Midbrain (tissue), 1 donor: ENCODE measurements at places on chromosomes 3 and 15.

- no peak for DNase-seq
Measured at GRCh38 chr3:125022206-125022605, 33.6 kb downstream of the HEG1 start.

DNA sequence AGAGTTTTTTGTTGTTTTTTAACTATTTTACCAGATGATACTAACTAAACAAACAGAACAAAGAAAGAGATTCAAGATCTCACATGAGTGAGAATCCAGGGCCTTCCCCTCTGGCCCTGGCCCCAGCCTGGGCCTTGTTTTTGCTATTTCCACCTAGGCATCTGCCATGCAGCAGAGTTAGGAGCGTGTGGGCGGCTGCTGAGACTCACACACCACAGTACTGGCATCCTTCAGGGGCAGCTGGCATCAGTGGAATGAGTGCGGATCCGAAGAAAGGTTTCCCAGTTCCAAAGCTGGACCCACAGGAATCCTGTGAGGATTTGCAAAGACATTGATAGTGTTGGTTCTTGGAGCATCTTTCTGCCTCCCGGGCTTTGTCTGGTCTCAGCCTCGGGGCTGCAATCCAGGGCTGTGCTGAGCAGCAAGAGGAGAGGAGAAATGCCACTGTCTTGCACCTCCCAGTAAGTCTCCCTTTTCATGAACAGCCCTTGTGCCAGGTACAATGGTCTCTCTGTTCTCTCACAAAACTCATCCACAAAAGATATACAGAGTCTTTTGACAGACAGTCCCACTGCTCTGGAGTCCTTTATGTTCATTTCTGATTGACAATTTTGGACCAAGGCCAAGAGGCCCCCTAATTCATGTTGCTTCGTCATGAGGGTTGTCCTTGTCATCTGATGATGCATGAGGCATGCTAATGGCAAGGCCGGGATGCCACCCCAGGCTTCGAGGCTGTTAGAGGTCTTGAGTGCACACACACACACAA lies 46.6 kb downstream of the APH1B start:
- peak; percentile 4 for DNase-seq

DNA sequence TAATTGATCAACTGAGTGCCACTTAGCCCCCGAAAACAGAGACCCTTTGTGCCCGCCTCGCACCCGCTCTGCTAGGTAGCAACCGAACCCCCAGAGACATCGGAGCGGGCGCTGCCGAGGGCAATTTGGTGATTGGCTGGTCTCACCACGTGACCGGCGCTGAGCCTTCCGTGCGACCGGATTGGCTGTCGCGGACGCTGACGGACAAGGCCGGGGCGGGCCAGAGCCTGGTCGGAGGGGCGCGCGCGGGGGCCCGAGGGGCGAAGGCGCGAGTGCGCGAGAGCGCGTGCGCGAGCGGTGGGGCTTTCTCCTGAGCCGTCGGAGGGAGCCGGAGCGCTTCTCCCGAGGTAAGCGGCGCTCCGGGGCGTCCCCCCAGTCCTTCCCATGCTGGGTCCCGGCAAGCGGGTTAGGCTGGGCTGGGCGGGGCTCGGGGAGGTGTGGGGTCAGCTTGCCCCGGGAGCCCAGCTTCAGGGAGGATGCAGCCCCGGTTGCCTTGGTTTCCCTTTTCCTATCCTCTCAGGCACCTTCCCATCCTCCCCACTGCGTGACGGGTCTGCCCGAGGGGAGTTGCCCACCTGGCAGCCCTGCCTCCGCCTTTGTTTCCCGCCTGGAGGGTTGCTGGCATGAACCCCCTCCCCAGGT lies at the start of gene TMEM108:
Gene TMEM108 (plus strand): TSS at position 303 of the 642 bp plus-strand sequence.
- DNase-seq = peak; percentile 92

- DNase-seq = peak; percentile 31
Measured at GRCh38 chr3:140910860-140911259, 30.8 kb upstream of the SLC25A36 start.

DNA sequence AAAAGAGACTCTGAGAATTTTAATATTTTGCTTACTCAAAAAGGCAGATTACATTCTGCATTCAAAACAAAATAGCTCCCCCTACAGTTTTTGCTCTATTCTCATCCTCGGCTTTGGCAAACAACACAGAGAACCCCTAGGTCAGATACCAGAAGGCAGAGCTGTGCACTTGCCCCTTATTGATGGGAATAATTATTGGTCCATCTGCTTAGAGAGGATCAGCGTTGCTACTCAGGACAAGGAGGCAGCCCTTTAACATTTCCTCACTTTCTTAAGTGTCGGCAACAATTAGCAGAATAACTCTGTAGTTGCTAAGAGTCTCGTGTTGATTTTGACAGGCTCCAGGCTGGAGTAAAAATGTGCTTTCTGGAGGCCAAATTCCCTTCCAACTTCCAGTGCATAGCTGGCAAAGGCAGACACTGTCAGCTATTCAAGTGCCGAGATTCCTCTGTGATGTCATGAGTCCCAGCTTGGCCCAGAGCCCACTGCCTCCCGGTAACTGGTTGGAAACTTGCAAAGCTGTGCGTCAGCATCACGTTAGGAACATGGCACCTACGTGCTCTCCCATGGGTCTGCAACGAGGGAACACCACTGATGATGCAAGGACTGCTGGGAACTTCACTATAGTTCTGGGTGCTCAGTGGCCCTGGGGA lies 482.7 kb upstream of the ADAMTS9 start:
- DNase-seq = peak; percentile 33

- no peak for DNase-seq
Measured at GRCh38 chr15:66824424-66824823, 122.4 kb downstream of the SMAD6 start.

DNA sequence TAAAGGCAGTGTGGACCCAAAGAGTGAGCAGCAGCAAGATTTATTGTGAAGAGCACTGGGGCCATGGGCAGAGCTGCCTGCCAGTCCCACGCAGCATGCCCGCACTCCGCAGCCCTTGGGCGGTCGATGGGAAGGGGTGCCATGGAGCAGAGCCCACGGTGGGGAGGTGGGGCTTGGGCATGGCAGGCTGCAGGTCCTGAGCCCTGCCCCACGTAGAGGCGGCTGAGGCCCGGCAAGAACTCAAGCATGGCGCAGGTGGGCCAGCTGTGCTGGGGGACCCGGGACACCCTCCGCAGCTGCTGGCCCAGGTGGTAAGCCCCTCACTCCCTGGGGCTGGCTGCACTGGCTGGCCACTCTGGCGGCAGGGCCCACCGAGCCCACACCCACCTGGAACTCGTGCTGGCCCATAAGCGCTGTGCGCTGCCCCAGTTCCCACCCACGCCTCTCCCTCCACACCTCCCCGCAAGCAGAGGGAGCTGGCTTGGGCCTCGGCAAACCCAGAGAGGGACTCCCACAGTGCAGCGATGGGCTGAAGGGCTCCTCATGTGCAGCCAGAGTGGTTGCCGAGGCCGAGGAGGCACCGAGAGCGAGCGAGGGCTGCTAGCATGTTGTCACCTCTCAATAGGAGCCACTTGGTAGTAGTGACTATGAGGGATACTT lies 1218.8 kb upstream of the EPHA6 start:
- no peak for DNase-seq

- DNase-seq = no peak
Measured at GRCh38 chr15:78930577-78931388, 14.1 kb downstream of the CTSH start.

DNA sequence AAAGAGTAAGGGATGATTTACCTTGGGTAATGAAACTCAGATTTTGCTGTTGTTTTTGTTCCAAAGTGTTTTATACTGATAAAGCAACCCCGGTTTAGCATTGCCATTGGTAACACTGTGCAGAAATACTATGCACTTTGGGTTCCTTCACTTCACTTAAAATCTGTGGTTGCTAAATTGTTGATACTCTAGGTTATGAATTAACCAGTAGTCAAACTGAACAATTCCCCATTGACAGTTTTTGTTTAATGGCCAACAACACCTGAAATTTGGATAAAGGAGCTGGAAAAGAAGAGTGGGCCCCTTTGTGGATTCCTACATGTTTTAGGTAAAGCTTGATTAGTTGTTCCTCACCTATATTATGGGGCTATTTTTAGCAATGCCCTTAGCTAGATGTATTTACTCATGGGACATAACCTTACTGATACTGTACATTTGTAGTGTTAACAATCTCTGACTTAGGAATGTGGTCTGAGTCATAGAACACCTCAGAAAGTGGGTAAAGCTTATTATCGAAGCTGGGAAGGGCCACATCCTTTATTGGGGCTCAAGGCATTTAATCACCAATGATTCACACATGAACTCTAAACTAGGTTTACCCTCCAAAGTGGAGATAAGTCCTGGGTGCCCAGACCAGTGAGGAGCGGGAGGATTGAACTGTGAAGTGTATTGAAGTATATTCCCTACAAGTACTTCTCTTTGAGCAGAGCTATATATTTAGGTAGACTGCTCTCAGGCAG lies 29.5 kb upstream of the THRB start:
- DNase-seq = no peak

- no peak for DNase-seq
Measured at GRCh38 chr3:64625381-64625780, 62.4 kb downstream of the ADAMTS9 start.

GRCh38 chr3:18558507-18558906 lies 133.4 kb upstream of the SATB1 start:
- DNase-seq = no peak

GRCh38 chr3:191135175-191135574 lies 63.9 kb upstream of the OSTN start:
- DNase-seq = no peak

GRCh38 chr3:152258448-152259393 lies 10.0 kb upstream of the MBNL1 start:
- DNase-seq = no peak

DNA sequence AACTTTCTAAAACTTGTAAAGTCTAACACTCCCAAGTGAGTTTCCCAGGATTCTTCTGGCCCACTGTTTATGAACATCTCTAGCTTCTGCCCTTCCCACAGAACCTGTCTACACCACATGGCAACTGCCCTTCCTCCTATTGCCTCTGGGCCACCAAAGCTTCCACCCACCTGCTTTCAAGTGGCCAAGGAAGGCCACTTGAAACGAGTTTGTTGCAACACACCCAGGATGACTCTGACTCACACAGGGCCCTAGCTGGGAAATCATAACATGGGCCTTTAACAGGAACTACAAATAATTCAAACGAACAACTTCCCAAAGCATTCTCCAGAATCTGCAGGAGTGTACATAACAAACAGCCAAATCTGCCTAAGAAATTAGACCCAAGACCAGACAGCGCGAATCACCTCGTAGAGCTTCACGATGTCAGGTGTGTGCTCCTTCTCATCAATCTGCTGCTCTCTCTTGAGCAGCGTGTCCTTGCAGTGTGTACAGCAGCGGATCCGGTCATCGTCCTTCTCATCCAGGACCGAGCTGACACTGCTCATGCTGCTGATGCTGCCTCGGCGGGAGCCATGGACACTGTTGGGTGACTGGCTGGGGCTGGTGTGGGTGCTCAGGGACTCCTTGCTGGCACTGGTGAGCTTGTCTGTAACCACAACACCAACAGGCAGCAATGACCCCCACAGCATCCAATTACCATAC lies 16.8 kb downstream of the RBSN start:
- no peak for DNase-seq

DNA sequence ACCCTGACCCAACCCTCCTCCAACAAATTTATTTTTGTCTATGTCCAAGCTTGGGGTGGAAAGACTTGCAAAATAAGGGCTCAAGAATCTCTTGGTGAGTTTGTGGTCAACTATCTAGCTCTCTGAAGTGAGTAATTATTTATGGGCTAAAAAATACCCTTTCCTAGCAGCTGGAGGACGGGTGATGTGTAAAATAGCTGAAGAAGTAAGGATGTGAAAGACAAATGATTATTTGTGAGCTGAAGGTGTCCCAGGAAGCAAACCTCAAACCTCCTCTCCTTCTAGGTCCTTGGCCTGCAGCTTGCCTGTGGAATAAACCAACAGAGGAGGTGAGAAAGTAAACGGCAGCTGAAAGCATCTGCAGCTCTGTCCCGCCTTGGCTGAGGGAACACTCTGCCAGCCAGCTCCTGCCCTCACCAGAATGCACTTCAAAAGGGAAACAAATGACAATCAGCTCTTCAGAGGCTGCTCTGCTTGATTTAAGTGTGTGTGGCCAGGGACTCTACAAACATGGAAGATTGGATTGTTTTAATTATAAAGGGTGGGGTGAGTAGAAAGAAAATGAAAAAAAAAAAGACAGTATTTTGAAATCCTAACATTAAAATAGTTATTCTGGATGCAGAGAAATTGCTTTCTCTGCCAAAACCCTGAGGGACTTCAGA lies 60.3 kb downstream of the TM4SF4 start:
- DNase-seq = peak; percentile 62

DNA sequence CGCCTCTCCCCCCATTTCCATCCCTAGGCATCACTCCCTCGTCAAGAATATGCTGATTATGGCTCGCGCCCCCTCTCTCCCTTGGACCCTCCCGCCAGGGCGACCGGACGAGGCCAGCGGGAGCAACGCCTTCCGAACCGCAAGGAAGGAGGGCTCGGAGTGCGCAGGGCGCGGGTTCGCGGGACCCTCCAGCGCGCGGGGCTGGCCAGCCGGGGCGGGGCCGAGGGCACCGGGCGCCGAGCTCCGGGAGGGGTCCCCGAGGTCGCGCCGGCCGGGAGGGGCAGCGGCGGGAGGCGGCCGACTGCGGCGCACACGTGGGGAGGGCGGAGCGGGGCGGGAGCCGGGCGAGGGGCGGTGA lies 483 bp downstream of the EHD4 start:
- DNase-seq = no peak

DNA sequence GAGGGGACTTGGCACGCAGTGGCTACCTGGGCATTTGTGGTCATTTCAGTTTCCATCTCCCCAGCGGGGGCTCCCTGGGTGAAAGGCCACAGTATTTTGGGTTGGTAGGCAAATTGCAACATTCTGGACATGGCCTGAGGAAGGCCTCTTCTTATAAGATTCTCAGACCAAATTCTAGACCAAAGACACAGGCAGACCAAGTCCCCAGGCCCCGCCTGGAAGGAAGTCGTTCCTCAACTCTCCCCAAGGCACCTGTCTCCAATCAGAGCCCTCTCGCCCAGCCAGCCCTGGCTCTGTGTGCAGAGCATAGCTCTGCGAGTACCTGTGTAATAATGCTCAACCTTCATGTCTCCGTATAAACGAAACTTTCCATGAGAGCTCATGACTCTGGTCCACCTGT lies 53.1 kb downstream of the GRIP2 start:
- no peak for DNase-seq

DNA sequence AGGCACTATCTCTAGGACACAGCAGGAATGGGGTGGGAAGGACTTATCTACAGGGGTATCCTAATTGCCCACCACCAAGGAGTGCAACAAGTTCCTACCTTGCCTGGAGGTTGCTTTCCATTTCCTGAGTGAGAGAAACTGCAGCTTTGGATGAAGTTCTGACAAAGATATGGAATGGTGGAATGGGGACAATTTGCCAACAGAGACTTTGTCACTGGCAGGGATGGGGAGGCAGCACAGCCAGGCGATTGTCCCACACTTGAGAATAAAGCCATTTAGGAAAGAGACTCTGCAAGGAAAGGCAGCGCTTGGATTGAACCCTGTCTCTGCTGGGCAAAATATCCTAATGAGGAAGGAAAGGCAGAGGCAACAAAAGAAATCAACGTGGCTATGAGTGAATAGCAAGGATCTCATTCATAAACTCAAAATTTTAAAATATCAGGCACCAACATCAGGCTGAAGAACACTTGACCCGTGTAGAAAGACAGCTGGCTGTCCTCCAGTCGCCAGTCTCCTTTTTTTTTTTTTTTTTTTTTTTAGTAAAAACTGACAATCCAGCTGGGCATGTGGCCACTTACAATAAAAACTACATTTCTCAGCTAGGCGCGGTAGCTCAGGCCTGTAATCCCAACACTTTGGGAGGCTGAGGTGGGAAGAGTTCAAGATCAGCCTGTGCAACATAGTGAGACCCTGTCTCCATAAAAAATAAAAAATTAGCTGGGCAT lies 31.6 kb upstream of the PDE8A start:
- DNase-seq = peak; percentile 48

- DNase-seq = no peak
Measured at GRCh38 chr3:22159004-22159695, 408.1 kb upstream of the ZNF385D start.
